A549 treated with CpdA at 1 μM for 4 hours (cell line): ENCODE measurements at places on chromosomes 16 and 17. TPM values are rescaled to one million over a fixed set of nuclear protein-coding genes. Genes with fewer than 3 reads are reported as not detected.

Gene PRSS21
- 0.11 to 0.19 TPM (median 0.12 TPM) in 3 of 5 replicates, not detected in the others for total RNA-seq

Gene NPIPA7
- 11.7 to 13.7 TPM (median 12.8 TPM) in 5 replicates for total RNA-seq

Gene KRT36
- total RNA-seq = not detected in 5 replicates

Gene AXIN2
- total RNA-seq = 0.81 to 1.2 TPM (median 1.0 TPM) in 5 replicates

Gene AKAP10
- total RNA-seq = 17.6 to 21.3 TPM (median 20.7 TPM) in 5 replicates

Gene MYCBPAP
- total RNA-seq = 0.32 to 1.0 TPM (median 0.37 TPM) in 5 replicates

Gene STH
- total RNA-seq = not detected in 5 replicates

Gene HSD17B1
- 1.2 to 1.9 TPM (median 1.5 TPM) in 5 replicates for total RNA-seq

Gene CARD14
- 0.08 to 0.26 TPM (median 0.22 TPM) in 3 of 5 replicates, not detected in the others for total RNA-seq
